DMS79 (cell line): ENCODE measurements at places on chromosomes 4 and X.

GRCh38 chr4:165207016-165207430, 338 bp upstream of the KLHL2 start:
- peak; percentile 39 for DNase-seq

GRCh38 chr4:93982255-93982654, 153.7 kb downstream of the ATOH1 start:
- DNase-seq: no peak

- no peak for DNase-seq
Observed at GRCh38 chr4:152894673-152895072, 41.5 kb upstream of the FHDC1 start.

GRCh38 chrX:103889216-103889615, 57.2 kb upstream of the RAB9B start:
- no peak for DNase-seq

- DNase-seq: no peak
Observed at GRCh38 chrX:97564496-97564895, 680.8 kb downstream of the RPA4 start.

DNA sequence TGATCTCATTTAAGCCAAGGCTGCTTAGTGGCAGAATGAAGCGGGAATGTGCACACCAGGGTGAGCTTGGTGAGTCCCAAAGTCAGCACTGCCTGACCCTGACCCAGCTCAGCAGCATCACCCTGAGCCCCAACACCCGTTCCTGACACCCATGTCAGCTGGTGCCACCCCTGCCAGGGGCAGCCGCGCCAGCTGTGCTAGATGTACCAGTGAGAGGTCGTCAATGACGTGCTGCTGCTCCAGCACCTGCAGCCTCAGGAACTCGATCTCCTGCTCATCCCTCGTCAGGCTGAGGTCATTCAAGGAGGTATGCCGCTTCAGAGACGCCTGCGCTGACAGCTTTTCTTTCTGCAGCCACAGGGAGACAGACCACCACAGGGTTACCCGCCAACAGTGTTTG, 61.7 kb upstream of the C4orf50 start:
- no peak for DNase-seq

DNA sequence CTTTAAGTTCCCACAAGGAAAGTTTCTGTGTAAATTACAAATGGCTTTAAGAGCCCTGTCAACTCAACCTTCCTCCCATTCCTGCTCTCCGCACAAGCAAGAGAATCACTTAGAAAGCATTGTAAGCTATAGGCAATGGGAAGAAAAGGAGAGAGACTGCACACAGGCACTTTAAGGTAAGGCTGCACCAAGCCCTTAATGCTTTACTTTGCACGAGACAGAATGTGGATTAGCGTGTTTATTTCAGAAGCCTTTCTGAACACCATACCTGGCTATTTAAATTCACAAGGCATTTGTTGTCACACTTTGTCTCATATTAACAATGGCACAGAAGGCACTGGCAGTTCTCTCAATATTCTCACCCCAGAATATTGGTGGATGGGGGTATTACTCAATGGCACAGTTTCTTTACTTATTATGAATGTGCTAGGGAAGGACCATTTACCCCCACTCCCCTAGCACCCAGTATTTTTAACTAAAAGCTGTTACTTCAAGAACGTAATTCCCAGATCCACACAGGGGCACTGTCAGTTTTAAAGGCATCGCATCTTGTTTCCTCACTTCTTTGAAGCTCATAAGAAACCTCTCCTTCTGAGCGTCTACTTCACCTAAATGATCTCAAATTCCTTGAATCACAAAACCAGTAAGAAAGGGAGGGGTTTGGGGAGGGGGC, 150.0 kb downstream of the MAML3 start:
- DNase-seq: no peak

GRCh38 chrX:77493677-77494553, 46.7 kb downstream of the FGF16 start:
- no peak for DNase-seq

DNA sequence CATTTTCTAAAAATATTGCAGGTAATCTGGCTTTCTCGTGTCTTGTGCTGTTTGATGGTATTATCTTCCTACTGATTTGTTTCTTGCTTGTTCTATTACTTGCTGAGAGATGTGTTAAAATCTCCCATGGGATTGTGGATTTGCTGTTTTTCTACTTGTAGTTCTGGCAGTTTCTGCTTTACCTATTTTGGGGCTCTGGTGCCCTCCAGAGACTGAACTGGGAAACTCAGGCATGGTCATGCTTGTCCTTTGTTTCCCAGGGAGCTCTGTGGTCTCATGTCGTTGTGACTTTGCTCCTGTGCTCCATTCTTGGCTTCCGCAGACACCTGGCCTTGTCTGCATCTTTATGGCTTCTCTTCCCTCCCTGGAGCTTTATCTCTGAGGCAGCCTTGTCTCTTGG, 39.5 kb downstream of the NSD2 start:
- DNase-seq: no peak

DNA sequence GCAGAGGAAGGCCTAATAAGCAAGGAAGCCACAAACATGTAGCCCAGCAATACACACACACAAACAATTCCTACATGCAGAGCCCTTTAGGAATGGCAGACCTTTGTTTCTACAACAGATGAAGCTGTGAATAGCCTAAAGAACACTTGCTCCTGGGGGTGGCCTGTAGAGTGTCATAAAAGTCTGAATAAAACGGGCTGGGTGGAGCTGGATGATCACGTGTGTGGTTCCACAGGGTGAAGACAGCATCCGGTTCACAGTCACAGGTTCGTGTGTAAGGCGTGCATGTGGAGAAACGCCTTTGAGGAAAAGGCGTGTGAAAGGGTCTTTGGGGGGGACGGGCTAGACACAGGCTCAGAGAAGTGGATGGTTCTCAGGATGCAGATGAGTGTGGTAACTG, 156.1 kb downstream of the AFAP1 start:
- DNase-seq: no peak

GRCh38 chr4:165874791-165875371, 1.8 kb downstream of the TLL1 start:
- DNase-seq: no peak

- DNase-seq: no peak
Observed at GRCh38 chr4:110084154-110084553, 114.3 kb downstream of the ELOVL6 start.

DNA sequence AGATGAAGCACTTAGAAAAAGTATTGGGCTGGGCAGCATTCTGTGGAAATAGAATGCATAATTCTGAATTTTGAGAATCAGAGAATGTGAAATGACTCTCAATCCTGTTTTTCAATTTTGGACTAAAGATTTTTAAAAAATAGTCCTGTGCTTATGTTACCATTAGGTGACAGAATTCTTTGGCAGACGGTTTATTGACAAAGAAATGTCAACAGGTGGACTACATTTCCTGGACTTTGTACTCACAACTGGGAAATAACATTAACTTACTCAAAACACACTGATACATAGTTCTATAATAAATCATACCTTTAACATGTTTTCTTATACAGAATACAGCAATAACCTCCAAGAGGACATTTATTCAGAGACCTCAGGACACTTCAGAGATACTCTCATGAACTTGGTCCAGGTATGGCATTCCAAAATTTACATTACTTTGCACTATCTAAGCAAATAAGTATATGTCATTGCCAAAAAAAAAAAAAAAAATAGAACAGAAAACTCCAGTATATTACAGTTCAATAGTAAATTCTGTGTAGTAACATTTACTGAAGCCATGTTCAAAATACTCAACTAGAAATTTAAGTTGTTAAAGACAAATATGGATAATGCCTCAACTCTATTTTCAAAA, 72.7 kb downstream of the ANXA10 start:
- DNase-seq: no peak

DNA sequence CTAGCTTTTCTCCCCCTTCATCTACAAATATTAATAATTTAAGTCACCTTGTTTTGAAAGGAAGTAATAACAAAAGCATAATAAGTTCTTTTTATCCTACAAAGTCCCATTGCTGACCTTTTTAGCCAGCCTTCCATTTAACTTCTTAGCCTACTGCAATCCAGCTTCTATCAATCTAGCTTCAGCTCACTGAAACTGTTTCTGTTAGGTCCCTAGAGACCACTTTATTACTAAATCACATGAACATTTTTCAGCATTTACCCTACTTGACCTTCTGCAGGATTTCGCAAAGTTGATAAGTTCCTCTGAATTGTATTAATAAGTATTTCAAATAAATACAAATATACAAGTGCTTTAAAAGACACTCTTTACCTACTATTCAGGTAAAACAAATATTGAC, 186.5 kb downstream of the ANTXR2 start:
- DNase-seq: no peak

- no peak for DNase-seq
Observed at GRCh38 chrX:107599450-107599861, 28.9 kb upstream of the PRPS1 start.

GRCh38 chrX:47571215-47571614, 10.2 kb downstream of the ARAF start:
- no peak for DNase-seq

- DNase-seq: no peak
Observed at GRCh38 chr4:140311257-140311835, 62.1 kb upstream of the SCOC start.

- no peak for DNase-seq
Observed at GRCh38 chrX:627510-627981, 3.0 kb upstream of the SHOX start.

GRCh38 chr4:120354381-120354780, 287.7 kb upstream of the MAD2L1 start:
- no peak for DNase-seq

DNA sequence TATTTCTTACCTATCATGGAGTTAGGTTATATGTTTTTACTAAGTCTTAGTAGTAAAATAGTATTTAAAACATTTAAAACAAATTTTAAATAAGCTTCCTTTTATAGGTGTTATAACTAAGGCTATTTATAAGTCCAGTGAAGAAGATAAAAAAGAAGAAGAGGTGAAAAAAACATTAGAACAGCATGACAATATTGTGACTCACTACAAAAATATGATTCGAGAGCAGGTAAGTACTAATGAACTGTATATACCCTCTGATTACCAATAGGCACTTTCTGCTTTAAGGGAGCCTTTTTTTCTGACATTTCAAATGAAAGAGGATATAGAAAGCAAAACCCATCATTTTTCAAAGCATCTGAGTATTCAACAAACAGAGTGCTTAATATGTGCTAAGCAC, 76.6 kb downstream of the USO1 start:
- no peak for DNase-seq

- DNase-seq: no peak
Observed at GRCh38 chr4:145181091-145181501, 707 bp upstream of the OTUD4 start.

DNA sequence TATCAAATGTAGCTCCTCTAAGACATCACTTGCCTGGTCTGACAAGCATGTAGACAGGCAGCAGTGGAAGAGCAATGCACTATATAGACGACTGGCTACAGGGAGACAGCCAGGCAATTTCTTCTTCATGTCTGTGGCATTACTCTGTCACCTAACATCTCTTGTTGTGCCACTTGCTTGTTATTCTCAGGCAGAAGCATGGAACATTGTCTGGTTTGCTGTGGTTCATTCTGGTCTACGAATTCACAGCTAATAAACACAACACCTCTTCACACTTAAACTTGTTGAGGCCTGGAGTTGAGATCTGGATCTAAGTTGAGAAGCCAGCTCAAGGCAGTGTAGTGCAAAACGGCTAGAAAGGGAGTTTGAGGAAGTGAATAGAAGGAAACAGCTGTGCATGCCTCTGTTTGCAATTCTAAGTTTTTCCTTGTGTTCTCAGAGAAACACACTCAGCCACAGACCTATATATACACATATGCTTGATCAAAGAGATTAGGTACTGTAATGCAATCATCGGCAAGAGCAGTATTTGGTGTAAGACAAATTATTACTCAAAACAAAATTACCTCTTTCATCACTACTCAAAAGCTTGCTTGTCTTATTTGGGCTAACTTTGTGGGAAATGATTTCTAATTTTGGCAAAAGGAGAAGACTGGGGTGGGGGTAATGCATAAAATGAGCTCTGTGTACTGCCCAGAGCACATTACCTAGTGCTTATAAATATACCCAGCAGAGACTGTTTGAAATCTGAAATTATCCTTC, 243.8 kb downstream of the PPP3CA start:
- no peak for DNase-seq

- no peak for DNase-seq
Observed at GRCh38 chr4:127580300-127580699, 52.5 kb upstream of the INTU start.

- no peak for DNase-seq
Observed at GRCh38 chrX:15646543-15646942, 18.1 kb downstream of the CLTRN start.

DNA sequence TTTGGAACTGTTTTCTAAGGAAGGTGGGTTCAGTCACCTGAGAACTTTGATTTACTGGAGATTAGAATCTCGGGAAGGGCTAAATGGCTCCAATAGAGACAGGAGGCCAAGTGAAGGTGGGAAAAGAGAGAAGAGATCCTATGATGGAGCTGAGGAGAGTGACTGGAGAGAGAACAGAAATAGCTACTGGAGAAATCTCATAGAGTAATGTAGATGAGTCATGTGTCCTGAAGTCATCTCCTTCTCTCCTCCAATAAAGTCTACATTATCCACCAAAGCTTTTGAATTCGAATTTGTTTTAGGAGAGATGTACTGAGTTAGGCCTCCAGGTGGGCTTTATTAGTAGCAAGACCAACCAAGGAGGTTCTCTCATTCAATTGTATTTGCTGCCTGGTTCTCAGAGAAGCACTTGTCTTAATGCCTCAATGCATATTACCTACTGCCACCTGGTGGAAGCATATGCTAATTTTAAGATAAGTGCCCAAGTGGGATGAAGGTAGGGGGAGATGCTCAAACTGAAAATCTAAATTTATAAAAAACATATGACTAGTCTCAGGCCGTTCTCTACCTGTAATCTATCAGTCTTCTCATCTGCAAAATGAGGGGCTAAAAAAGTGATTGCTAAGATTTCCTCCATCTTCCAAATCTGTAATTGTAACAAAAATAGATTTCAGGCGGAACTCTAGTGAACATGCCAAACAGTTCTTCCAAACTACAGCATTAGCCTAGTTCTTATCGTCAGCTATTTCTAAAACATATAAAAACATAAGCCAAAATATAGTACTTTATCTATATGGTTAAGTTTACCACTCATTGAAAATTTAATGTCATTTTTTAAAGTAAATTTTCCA, 24.4 kb downstream of the TXK start:
- DNase-seq: no peak

GRCh38 chr4:111985426-111985825, 159.8 kb upstream of the FAM241A start:
- DNase-seq: no peak

DNA sequence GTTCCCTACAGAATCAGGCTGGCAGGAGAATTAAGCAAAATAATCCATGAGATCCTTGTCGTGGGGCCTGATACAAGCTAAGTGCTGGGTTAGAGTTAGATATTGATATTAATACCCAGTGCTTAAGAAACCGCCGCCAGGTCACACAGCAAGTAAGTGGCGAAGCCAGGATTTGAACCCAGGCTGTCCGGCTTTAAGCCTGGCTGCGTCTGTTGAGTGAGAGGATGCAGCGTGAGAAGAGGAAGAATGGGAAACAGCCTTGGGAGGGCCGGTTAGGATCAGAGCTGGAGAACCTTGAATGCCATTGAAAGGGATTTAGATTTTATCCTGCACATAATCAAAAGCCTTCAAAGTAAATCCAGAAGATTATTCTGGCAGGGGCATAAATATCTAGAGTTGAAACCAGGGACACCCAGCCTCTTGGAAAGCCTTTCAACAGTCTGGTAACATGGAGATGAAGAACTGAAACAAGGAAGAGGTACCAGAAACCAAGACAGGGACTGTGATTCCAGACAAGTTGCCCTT, 64.8 kb upstream of the HELT start:
- DNase-seq: no peak
